ENCODE measurements at places on chromosomes 3 and 15. TPM values are rescaled to one million over a fixed set of nuclear protein-coding genes. Genes with fewer than 3 reads are reported as not detected.

The SI gene
- not detected for total RNA-seq

DNA sequence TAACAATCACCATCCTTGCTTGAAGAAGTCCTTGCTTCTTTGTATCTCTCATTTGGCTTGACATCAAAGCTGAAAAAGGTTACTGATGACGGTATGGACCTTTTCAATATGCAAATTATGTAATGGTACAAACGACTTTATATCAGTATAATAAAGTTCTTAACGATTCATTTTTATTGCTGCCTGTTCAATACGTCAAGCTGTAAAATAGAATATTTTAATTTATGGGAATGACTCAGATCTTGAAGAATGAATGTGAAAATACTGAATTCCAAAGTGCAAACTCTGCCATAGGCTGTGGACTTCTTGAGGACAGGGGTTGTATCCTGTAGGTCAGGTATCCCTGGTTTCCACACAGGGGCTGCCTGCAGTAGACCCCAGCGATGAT lies 156.2 kb downstream of the PLCL2 start:
- DNase-seq, result no peak

The SYNPR gene
- total RNA-seq, result not detected

- DNase-seq, result no peak
Measured at GRCh38 chr3:189799366-189799765, 168.2 kb downstream of the TP63 start.

DNA sequence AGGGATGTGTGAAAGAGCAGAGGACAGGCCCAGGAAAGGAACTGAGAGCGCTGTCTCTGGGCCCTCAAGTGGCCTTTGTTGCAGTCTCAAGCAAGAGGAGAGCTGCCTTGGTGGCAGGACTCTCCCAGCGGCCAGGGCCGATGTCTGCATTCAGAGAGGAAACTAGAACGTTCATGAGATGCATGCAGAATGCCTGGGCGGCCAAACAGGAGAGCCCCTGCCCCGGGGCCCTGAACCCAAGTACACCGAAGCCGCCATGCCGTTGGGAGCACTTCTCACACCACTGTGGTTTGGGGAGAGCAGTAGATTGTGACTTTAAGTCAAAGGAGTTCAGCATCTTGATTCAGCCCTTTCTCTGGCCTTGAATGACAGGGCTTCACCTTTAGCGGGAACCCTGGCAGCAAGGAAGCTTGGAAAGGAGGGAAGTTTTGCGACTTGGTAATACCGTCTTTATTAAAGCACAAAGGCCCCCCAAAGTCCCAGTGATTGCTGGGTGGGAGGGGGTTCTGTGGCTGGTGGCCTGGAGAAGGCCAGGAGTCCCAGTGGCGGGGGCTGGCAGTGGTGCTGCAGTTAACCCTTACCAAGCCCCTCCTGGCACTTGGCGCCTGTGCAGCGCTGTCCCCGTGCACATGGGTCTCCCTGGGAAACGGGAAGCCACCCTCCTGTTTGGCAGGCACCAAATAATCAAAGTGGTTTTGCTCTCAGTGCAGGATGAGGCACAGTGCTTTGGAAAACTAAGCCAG lies 36.2 kb downstream of the SLC6A11 start:
- DNase-seq, result no peak

GRCh38 chr3:62144482-62144881 lies 228.9 kb downstream of the FEZF2 start:
- no peak for DNase-seq

DNA sequence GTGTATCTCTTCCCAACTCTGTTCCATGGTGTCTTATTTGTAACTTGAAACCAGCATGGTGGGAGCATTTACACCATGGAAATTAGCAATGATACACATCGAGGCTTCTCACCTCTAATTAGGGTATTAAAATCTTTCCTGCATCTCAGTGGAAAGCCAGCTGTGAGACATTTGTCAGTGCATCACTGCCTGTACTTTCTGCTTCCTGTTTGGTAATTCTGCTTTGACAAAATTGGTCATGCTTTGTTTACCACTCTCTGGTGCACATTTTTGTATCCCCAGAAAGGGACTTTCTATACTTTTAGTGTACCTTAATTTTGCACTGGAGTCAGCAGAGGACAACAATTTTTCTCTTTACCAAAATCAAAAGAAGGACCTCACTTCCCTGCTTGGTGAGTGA lies 402.1 kb downstream of the PDCD6IP start:
- DNase-seq, result no peak

The ADGRG7 gene
- not detected for total RNA-seq

DNA sequence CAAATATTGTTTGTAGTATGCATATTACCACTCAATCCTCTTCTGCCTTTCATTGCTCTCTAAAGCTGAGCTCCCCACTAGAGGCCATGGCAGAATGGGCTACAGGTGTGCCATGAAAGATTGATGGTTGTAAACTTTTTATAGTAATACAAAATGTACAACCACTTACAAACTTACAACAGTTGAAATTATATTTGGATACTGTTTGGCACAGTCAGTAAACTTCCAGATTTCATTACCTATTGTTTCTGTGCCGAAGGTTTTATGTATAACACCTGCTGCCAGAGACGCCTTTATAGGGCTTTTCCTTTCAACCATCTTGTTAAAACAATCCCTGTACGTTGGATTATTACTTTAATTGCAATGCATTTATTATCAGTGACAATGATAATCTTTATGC lies 7.0 kb downstream of the ROPN1 start:
- no peak for DNase-seq

All from HepG2 (cell line).